Astrocyte of the cerebellum (primary cell): ENCODE measurements at places on chromosomes 2 and 18.

DNA sequence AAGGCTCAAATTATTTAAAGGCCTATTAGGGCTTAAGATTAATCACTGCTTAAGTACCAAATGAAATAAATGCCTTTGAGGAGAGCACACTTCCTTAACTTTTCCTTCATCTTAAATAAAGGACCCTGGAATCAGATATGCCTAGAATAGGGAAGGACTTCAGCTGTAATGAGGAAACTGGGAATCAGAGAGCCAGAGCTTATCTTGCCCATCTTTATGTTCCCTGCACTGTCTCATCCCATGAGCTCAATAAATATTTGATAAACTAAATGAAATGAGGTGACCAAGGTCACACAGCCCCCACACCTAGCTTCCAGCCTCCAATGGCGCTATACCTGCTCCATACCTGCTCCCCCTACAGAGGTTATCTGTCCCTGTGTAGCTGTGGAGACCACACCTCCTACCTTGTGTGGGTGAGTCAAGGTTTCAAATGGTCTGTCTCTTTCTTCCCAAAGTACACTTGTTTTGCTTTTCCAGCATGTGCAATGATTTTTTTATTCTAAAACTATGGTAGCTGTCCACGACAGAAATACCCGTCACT lies 23.4 kb upstream of the NEDD4L start:
- no peak for DNase-seq

- no peak for DNase-seq
These were observed 235.3 kb downstream of the LRATD1 start for GRCh38 chr2:14867853-14868252.

GRCh38 chr18:11027862-11028261 lies 121.5 kb downstream of the PIEZO2 start:
- no peak for DNase-seq

- no peak for DNase-seq
These were observed 73.3 kb upstream of the DLGAP1 start for GRCh38 chr18:4528405-4528804.

DNA sequence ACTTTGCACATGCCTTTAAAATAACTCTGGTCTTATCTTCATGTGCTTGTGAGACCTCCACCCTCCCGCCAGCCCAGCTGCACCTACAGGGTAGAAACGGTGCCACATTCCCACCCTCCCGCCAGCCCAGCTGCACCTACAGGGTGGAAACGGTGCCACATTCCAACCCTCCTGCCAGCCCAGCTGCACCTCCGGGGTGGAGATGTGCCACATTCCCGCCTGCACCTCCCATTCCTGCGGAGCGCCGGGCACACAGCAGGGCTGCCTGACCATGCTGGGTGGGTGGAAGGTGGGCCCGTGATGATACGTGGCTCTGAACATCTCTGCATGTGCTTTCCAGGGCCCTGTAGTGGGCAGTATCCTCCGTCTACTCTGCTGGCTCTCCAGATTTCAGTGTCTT lies 243.7 kb upstream of the PXDN start:
- no peak for DNase-seq

DNA sequence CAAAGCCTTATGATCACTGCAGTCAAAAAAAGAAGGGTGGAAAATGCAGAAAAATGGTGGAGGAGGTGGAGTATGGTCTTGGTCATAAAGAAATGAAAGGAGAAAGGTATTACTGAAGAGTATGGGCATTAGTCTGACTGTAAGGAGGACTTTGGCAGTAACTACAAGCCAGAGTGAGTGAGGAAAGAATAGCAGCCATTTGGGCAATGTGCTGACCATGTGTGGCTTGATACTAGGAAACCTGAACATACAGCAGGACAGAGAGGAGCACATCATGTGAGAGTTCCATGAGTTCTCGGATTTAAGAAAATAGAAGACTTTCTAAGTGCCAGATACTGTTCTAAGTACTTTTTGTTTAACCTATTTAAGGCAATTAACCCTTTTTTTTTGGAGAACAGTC lies 8.5 kb downstream of the DTNA start:
- no peak for DNase-seq

GRCh38 chr2:10501980-10502802 lies 54.1 kb upstream of the ODC1 start:
- no peak for DNase-seq

GRCh38 chr2:100972452-100972851 lies 29.6 kb upstream of the RPL31 start:
- no peak for DNase-seq

GRCh38 chr18:21739604-21740537 lies 721 bp upstream of the MIB1 start:
- no peak for DNase-seq

DNA sequence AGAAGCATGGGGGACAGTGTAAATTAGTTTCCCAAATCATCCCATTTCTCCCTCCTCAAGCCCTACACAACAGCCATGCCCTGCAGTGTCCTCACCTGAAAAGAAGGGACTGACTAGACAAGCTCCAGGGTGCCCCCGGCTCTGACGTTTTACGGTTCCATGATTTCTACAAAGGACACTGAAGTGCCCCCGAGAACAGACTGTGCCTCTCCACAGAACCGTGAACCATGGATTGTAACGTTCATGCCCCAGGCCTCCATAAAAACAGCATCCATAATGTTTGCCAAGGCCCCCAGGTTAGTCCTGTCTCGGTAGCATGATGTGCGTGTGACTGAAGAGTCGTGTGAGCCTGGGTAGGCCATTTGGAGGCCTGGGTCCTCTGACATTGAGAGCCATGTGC lies 7.0 kb upstream of the ACOXL start:
- no peak for DNase-seq

- DNase-seq = no peak
These were observed 424.5 kb upstream of the SPRED2 start for GRCh38 chr2:65856928-65857327.

DNA sequence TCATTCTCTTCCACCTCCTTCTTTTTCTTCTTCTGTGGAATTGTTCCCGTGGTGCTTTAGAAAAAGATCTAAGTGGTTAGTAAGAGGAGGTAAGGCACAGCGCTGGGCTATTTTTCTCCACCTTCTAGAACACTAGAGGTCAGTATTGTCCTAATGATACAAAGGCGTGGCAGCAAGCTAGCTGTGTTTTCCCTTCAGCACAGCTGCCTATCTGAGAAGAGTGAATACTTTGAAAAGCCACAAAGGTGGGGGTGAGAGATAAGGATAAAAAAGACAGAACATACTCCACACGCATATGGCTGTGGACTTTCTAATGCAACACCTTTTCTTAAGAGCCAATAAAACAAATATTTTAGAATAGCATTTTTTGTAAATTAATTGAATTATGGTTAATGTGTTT lies 2.1 kb downstream of the CNTNAP5 start:
- no peak for DNase-seq

- DNase-seq = no peak
These were observed 43.7 kb upstream of the SEMA4C start for GRCh38 chr2:96913398-96914202.

GRCh38 chr2:110957293-110957692 lies 163.4 kb upstream of the BCL2L11 start:
- no peak for DNase-seq

- DNase-seq = no peak
These were observed 161.5 kb upstream of the NT5C1B start for GRCh38 chr2:18750672-18751554.

DNA sequence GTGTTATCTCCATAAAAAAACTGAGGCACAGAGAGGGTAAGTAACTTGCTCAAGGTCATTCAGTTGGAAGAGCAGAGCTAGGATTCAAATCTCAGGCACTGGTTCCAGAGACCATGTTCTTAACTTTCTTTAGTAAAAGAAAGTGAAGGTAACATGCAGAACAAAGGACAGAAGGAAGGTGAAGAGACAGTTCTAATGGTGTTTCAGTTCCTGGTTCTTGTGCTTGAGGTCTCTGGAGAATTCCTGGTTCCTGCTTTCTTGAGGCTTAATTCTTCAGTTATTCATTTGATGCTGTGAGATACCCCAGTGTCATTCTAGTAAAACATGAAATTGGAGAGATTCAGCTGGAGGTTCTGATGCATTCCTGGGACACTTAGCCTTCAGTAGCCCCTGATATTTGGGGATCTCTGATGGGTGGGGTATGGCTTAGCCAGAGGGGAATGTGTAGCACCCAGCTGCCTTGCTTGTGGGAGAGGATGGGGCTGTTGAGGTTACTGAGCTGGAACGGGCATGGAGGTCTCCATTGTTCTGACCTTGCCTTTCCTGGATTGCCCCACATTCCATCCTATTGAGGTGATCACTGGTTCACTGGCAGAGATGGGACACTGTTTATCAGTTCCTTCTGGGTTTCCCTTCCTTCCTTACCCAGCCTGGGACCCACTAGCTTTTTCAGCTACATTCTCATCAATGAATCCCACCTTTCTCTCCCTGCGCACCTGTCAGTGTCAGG lies 46.8 kb downstream of the SEMA4F start:
- DNase-seq = no peak

GRCh38 chr2:72148837-72149555 lies 1.3 kb upstream of the CYP26B1 start:
- DNase-seq = no peak

DNA sequence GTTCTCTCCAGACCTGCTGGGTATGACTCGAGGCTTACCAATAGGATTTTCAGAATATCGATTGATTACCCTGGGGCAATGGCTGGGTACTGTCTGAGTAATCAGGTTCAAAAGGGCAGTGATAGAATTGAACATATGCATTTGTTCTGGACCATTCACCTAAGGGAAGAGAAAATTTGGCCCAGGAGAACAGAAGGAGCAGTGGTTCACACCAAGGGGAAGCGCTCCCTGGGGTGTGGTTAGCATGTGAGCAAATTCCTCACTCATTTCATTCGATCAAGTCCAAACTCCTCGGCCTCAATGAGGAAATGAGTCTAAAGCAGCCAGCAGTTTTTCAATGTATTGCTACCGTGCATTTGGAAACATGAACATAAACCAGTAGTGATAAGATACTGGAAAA lies 55.6 kb downstream of the CYP26B1 start:
- DNase-seq = no peak
